ENCODE measurements at places on chromosomes 3 and 15.

- no peak for DNase-seq
Observed at GRCh38 chr3:115399750-115400149, 223.6 kb upstream of the GAP43 start.

DNA sequence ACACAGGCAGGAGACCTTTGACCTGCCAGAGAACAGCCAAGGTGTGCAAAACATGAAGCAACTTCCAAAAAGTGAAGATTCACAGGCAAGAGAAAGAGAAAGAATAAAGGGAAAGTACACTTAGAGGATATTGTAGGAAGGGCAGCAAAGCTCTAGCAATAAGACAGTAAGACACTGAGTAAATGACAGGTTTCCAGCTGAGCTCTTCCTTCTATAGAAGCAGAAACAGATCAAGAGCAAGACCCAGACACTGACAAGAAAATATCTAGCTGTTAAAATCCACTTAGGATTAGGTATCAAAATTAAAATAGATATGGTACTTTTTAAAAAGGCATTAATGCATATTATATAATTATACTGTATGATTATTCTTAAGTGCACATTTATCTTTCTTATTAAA, 333.4 kb downstream of the RAP2B start:
- DNase-seq, result no peak

DNA sequence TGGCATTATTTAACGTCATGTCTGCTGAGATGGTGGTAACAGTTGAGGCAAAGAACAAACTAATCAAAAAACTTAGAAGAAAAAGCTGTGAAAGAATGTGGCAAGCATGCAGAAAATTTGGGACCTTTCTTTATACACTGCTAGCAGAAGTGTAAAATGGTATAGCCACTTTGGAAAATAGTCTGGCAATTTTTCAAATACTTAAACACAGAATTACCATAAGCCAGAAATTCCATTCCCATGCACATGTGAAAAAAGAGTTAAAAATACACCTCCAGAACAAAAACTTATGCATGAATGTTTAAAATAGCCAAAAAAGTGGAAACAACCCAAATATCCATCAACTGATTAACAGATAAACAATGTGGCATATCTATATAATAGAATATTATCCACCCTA, 613.3 kb downstream of the TBL1XR1 start:
- DNase-seq, result no peak

- DNase-seq, result no peak
Observed at GRCh38 chr15:77076323-77076915, 5.5 kb upstream of the TSPAN3 start.

DNA sequence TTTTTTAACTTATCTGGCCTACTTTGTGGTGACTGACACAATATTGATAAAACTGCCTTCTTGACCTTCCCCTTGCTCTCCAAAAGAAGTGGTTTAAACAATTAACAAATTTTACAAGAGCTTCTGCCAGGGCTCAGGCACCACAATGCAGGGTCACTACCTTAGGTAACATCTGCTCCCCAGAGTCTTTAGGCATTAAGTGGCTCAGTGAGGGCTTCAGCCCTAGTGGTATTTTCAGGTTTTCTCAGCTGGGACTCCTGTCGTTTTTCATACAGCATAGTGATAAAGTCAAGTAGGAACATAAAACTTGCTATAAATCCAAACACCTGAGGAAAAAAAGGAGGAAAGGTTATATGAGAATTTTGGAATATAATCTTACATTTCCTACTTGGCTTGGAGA, 18.9 kb downstream of the CMTM6 start:
- no peak for DNase-seq

DNA sequence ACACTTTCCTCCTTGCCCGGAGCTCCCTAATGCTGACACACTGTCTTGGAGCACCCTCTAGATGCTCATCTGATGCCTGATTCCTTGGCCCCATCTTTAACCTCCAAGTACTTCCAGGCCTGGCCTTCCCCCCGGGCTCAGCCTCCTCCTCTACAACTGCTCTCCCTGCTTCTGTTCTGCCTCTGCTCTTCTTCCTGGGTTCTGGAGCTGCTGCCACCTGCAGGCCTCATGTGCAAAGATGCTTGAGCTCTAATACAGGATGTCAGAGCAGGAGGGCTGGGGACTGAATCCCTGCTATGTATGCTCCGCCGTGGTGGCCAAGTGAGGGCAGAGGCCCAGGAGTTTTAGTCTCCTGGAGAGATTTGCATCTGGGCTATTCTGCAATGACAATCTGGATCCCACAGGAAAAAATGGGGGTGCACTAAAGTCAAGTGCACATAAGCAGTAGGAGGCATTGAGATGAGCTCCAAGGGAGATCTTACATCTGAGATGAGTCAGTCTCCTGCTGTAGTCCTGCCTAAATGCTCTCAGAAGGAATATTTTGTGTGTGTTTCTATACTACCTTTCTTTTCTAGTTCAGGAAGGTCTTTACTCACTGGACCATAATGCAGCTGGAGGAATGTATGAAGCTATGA, 296.3 kb downstream of the UACA start:
- DNase-seq, result no peak

DNA sequence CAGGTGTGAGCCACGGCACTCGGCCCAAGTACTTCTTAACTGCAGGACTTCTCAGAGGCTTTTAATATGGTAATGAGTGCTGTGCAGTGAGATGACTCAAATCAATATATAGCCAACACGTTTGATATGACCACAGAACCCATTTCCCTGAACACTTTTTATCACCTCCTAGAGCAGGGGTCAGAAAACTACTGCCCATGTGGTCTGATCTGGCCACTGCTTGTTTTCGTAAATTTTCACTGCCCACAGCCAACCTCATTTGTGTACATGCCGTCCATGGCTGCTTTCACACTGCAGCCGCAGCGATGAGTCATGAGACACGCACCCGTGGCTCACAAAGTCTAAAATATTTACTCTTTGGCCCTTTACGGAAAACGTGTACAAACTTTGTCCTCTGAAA, 179.2 kb downstream of the RORA start:
- no peak for DNase-seq

DNA sequence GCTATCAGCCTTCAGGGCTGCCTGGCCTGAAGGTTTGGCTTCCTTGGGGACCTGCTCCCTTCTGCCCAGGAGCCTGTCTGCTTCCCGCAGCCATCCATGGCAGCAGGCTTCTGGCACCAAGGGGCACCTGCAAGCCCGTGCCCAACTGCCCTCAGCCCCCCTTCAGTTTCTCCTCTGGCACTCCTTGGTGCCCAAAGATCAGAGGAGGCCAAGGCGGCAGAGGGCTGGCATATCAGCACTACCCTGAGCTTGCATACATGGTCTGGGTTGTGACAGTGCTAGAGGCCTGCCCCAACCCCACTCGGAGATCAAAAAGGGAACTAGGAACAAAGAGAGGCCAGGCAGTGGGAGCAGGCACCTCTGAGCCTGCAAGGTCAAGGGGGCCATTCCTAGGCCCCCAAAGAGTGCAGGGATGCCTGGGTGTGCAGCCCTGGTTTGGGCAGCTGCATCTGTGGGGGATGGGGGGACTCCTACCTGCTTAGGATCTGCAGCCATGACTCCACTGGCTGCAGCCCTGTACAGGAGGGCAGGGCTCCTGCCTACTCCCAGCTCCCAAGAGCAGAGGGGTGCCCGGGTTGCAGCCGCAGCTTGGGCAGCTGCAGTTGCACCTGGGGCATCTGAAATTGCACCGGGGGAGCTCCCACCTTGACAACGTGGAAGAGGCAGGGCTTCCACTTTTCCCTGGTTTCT, 76.2 kb upstream of the TP63 start:
- no peak for DNase-seq

DNA sequence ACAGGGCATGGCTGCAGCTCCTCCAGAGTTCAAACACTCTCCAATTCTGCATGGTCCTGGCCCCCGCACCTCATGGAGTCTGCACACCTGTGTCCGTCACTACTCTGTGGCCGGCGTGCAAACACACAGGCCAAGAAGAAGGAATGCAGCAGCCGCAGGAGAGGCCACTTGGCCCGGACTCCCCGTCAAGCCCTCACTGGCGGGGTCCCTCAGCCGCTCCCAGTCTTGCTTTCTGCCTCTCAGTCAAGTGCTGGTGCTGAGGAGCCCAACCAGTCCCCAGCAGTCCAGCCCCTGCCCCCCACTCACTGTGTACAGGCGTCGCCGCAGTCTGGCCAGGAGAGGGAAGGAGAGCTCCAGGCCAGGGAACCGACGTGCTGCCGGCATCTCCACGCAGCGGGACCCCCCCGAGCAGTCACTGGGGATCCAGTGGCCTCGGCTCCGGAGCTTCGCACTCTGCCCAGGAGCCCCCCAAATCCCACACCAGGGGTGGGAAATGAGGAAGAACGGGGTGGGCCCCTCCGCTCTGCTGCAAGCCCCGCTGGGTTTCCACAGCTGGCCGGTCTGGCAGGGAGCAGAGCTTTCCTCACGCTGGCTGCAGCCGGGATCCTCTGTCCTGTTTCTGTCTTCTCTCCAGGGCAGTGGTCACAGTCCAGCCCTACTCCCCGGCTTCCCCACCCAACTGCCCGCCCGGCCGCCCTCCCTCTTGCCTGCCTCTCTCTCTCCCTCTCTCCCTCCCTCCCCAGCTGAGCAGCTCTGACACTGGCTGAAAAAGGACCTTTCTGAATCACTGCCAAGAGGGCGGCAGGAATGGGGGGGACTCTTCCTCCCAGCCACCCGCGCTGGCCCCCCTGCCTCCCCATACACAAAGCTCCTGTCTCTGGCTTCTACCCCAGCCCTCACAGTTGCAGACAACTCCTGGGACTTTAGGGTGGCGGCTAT, 16.0 kb downstream of the TNK2 start:
- DNase-seq, result no peak

- no peak for DNase-seq
Observed at GRCh38 chr3:5846261-5846660, 658.8 kb downstream of the EDEM1 start.

DNA sequence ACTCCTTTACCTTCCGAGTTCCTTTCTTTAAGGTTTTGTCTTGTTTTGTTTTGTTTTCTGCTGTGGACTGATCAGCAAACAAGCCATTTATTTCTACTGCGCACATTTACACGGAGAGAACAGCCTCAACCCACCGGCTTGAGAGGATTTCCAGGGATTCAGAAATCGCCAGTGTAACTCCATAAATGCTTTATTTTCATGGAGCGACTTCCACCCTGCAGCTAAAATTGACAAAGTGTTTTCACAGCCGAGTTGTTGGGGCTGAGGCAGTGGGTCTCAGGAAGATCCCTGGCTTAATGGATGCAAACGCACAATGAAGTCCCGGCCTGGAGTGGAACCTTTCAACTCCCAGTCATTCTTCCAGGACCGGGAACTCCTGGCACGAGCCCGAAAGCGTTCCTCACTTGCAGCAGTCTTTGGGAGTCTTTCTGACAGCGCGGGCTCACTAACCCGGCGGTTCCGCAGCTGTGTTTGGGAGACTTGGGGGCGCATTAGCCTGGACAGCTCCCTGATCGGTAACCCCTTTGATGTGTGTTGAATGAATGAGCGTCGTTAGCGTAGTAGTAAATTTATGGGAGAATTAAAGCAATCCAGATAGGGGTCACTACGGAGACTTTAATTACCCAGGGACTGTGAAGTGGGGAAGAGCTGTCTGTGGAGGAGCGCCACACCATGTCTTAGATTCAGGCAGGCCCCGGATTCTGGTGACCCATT, 785 bp upstream of the MYRIP start:
- no peak for DNase-seq

GRCh38 chr15:70714565-70714964, 48.8 kb downstream of the UACA start:
- no peak for DNase-seq

DNA sequence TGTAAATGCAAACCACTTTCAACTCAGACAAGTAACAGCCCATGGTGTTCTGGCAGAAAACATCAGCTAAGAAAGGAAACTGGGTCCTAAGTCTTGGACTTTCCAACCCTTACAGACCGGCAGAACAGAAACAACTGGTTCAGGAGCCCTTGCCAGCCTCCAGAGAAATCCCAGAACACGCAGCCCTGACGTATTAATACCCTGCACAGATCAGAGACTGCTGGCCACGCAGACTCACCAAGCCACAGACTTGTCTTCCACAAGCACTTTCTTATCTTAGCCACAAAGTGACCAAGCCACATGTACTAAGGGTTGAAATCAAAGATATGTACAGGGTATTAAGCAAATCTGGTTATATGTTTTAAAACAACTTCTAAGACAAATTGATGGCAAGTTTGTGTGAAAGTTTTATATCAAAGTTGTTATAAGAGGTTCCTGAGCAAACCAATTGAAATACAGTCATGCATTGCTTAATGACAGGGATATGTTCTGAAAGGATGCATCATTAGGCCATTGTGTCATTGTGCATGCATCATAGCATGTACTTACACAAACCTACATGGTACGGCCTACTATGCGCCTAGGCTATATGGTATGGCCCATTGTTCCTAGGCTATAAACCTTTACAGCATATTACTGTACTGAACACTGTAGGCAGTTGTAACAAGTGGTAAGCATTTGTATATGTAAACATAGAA, 36.8 kb downstream of the BTD start:
- DNase-seq, result no peak

DNA sequence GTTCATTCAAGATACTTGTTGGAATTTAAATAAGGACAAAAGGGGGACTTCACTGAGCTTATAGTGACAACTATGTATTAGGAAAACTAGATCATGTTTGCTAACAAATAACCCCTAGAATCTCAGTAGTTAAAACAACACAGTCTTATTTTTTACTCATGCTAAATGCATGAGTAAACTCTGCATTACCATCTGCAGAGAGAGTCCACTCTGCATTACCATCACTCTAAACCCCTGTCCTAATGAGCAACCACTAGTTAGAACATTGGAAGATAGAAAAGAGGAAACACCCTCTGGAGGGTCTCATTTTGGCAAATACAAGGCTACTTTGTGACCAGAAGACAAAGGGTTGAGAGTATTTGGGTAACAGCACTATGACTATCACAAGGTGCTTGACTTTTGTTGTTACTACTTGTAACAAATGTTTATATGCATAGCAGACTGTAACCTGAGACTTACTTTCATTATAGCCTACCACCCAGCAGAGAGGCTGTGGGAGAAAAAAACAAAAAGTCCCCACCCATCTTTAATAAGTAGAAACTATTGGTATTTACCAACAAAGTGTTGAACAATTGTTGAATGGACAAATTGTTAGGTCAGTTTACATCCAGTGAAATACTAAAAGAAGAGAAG, 99.1 kb downstream of the OXSM start:
- no peak for DNase-seq

- no peak for DNase-seq
Observed at GRCh38 chr3:48002787-48003186, 13.4 kb downstream of the MAP4 start.

GRCh38 chr3:122934251-122934650, 93.3 kb downstream of the SEMA5B start:
- DNase-seq, result no peak

DNA sequence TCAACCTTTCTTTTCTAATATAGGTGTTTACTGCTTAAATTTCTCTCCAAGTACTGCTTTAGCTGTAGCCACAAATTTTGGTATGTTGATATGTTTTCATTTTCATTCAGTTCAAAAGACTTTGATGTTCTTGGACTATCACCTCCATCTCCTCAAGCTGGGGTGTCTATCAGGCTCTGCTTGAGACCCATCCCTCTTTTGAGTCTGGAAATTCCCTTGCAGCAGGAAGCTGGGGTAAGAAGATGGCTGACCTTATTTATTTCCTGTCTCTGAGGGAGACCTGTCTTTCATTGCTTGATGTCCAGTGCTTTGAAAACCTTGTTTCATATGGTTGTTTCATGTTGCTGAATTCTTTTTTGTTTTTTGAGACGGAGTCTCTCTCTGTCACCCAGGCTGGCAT, 60.5 kb upstream of the ADPGK start:
- no peak for DNase-seq
